Globus pallidus (tissue), 1 donor: ENCODE measurements at places on chromosomes 2 and 18.

GRCh38 chr2:129758784-129759471, 220.5 kb upstream of the RAB6C start:
- peak; percentile 50 for DNase-seq

DNA sequence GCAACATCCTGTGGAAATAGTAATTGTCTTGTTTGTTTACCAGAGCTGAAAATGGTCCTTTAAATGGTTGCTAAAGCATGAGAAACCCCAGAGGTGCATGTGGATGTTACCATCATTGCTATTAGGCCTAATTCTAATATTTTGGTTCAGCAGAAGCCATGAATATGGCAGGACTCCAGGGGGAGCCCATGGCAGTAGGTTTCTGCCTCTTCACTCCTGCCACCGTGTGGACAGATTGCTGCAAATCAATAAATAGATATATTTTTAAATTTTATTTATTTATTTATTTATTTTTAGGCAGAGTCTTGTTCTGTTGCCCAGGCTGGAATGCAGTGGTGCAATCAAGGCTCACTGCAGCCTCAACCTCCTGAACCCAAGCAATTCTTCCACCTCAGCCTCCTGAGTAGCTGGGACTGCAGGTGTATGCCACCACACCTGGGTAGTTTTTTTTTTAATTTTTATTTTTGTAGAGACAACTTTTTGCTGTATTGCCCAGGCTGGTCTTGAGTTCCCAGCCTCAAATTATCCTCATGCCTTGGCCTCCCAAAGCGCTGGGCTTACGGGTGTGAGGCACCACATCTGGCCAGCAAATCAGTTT, 54.9 kb upstream of the CAPN13 start:
- peak; percentile 78 for DNase-seq

DNA sequence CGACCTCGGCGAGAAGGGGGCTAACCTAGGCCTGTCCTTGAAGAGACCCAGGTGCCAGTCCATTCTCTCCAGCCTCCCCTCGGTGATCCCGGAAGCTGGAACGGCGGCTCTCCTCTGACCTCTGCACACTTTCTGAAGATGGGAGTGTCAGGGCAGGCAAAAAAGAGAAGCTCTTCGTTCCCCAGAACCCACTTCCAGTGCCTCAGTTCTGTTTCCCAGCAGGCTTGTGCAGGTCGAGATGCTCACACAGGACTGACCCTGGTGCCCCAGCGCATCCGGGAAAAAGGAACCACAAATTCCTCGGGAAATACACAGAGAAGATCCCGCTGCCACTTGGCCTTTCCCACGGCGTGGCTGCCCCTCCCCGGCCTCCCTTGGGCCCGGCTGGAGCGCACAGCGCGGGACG, 681 bp upstream of the PTPN18 start:
- no peak for DNase-seq

- no peak for DNase-seq
Observed at GRCh38 chr18:5895876-5896740, 786 bp upstream of the TMEM200C start.

DNA sequence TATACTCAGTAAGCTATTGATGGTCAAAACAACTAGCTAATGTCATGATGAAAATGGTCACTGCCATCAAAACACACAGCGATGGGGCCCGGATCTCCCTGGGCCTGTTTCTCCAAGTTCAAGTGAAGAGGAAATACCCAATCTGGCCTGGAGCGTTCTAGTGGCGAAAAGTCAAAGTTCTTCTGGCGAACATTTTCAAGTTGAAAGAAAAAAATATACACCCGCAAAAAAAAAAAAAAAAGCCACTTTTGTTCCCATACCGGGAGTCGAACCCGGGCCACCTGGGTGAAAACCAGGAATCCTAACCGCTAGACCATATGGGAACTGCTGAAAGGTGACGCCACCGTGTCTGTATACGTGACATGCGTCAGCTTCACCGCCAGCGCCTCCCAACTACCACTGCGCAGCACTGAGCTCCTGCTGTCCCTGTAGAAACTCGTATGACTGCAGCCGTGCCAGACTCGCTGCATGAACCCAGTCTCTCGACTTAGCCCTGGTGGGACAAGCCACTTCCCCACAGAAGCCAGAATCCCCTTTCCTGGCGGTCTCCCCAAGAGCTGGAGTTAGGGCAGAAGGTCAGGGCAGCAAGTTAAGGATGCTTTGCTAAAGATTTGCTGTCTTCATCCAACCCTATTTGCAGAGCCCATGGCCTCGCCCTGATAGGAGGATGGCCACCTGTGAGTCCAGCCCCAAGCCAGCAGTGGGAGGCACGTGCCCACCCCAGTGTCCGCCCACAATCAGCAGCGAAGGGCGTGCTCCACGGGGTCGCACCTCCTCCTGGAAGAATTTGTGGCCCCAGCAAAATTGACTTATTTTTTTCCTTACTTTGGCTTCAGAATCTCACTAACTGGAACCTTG, 5.6 kb upstream of the IMP4 start:
- DNase-seq: no peak
